ENCODE measurements at places on chromosomes 12 and 14.

DNA sequence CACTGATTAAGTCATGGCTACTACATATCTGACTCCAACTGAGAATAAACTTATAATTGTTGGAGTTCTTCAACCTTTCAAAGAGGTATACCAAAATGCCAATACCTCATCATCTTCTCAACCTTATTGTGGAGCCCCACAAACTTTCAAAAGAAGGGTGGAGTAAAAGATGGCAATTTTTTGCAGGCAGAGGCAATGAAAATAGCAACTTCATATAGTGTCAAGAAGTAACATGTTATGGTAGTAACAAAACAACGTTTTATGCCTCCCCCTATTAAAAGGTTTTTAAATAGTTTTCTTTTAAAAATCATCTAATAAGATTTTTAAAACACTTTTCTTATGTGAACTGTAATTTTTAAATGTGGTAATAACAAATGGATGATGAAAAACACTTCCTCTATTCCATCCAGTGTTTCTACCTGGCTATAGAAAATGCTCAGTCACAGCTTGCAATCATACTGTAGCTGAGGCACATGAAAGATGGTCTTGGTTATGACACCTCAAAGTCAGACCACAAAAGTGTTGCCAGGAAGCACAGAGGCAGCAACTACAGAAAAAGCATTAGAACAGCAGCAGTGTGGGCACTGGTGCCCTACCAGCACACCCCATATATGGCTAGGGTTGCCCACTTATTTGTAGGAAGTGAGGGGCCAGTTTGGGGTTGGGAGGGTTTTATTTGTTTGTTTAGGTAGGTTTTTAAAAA, 7.0 kb downstream of the PPP1R12A start:
- DNase-seq: no peak

GRCh38 chr14:30558675-30559555, at the start of gene G2E3:
G2E3 (plus strand) TSS chr14:30559158; CDS start chr14:30581080, 21,922 bp downstream.
- DNase-seq: peak; percentile 86

DNA sequence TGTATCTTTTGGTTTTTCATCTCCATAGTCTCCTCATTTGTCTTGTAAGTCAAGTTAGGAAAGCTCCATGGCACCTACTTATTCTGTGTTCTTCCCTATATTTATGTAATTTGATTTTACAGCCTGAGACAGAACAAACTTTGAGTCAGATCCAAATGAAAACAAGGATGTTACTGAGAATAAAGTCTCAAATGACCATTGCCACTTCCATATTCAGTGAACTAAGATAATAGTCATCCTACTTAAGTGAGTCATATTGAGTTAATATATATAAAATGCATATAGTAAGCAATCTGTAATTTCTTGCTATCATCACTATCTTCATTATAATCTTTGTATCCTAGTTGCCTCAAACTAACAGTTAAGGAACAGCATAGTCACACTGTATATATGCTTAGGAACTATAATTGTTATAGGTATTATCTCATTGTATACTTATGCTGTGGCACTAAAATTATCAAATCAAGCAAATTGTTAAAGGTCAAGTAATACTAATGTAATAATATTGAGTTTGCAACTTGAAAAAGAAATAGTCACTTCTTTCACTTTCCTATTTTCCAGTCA, 30.8 kb downstream of the TMTC3 start:
- DNase-seq: no peak

DNA sequence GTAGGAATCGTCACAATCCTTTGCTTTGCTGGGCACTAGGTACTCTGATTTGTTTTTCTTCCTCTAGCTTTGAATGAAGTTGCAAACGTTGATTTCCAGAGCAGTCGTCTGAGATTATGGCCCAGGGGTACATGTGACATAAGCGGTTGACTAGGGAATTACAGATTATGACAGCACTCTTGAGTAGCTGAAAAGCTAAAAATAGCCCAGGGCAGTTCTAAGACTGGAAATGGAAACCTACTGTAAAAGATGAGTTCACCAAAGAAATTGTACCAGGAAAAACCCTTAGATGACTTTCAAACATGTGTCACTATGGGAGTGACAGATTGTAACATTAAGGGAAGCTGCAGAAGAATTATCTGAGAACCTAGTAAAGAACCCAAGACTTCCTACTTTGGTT, 108.5 kb downstream of the ANO6 start:
- no peak for DNase-seq

DNA sequence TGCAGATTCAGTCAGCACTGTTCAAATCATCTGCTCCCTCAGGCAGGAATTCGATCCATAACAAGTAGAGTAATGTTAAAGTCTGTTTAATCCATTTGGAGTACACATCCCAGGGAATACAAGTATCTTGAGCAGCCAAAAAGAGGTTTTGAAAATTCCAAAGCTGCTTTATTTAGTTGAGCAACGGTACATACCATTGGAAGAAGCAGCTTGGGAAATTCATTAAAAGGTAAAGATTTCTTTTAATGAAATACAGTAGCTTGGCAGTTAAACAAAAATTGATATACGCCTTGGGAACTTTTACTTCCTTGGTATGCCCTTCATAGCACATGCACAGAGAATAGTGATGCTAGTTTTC, 153.8 kb downstream of the LRIG3 start:
- DNase-seq: no peak

DNA sequence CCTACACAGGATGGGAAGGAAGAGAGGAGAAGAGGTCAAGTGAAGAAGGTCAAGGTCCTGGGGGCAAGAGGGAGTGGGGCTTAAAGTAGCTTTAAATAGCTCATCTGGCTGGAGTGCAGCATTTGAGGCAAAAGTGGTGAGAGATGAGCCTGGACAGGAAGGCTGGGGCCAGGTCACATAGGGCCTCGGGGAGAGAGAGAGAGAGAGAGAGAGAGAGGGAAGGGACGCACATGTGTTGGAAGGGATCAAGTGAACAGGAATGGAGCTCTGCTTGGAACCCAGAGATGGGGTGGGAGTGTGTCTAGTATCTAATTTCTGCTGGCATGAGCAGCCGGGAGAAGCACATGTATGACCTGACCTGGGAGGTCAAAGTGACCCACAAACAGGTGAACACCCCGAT, 407.5 kb downstream of the MED13L start:
- peak; percentile 48 for DNase-seq

- DNase-seq: no peak
Measured at GRCh38 chr14:102939820-102940561, 17.5 kb downstream of the AMN start.

GRCh38 chr12:6281081-6281809, 29.2 kb upstream of the PLEKHG6 start:
- no peak for DNase-seq
